MCF 10A (cell line): ENCODE measurements at places on chromosomes 5 and 9. TPM values are rescaled to one million over a fixed set of nuclear protein-coding genes. Genes with fewer than 3 reads are reported as not detected.

GRIN1 gene
- total RNA-seq: 0.61 and 1.4 TPM in 2 replicates

TAF11L2 gene
- not detected in 2 replicates for total RNA-seq

HSD17B3 gene
- total RNA-seq: 0.74 TPM in 1 of 2 replicates, not detected in the other

TAF1L gene
- total RNA-seq: not detected in 2 replicates

ANKRD18A gene
- 42.0 and 46.0 TPM in 2 replicates for total RNA-seq

FOXI1 gene
- total RNA-seq: not detected in 2 replicates

SLC25A48 gene
- total RNA-seq: not detected in 2 replicates

LTC4S gene
- 2.1 and 2.2 TPM in 2 replicates for total RNA-seq

MTX3 gene
- 23.9 and 28.2 TPM in 2 replicates for total RNA-seq

UBTD2 gene
- total RNA-seq: 23.3 and 24.1 TPM in 2 replicates

FAM200C gene
- 2.2 and 3.7 TPM in 2 replicates for total RNA-seq

KIF20A gene
- 19.0 and 30.6 TPM in 2 replicates for total RNA-seq

MYMK gene
- total RNA-seq: not detected in 2 replicates

TNFAIP8 gene
- total RNA-seq: 13.0 and 16.2 TPM in 2 replicates

INSL6 gene
- total RNA-seq: not detected in 2 replicates

GPR150 gene
- not detected in 2 replicates for total RNA-seq

FREM1 gene
- total RNA-seq: not detected in 2 replicates
